ENCODE measurements at places on chromosomes 13 and 19. TPM values are rescaled to one million over a fixed set of nuclear protein-coding genes. Genes with fewer than 3 reads are reported as not detected.

DNA sequence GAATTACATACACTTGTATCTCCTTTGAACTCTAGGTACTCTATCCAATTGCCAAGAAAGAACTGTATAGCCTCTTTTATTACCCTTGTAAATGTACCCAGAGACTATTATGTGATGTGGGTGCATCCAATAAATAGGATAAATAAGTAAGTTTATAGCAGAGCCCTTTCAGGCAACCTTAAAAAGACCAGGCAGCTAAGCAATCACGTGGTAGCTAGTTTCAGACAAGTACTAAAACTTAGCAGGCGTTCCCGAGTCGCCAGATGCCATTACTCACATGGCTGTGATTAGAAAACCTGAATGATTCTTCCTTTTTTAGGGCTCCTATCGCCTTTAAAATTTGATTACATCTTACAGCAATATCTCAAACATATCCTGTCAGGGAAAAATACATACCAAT is 1303.0 kb downstream of the EFNB2 start:
- no peak for DNase-seq

ZNF714 gene
- 7.3 TPM for total RNA-seq

GRCh38 chr13:76523740-76524340 is 362.4 kb downstream of the KCTD12 start:
- no peak for DNase-seq

DNA sequence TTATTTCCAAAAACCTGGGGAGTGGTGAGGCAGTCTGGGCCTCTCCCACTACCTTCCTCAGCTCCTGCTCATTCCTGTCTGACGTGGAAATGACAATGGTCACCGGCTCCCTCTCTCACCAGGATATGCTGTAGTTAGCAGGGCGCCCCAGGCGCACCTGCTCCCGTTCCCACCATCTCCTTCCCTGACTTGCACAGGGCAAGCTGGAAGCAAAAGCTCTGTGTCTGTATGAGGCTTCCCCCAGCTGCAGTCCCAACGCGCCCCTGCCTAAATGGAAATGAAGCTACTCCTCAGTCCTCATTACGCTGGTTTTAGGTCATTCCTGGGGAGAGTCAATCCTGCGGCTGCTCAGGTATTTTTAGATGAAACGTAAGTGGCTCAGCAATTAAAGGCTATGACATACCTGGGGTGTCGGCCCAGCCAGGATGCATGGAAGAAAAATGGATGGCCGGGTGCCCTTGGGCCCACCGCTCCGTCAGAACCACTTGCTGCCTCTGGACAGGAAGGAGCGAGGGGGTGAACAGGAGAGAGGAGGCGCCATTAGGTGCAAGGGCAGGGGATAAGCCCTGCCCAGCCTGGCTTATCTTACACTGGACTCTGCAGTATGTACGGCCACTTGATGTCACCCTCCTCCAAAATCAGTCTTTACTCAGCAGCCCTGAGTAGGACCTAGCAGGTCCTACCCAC is 32.4 kb downstream of the DHRS12 start:
- no peak for DNase-seq

DNA sequence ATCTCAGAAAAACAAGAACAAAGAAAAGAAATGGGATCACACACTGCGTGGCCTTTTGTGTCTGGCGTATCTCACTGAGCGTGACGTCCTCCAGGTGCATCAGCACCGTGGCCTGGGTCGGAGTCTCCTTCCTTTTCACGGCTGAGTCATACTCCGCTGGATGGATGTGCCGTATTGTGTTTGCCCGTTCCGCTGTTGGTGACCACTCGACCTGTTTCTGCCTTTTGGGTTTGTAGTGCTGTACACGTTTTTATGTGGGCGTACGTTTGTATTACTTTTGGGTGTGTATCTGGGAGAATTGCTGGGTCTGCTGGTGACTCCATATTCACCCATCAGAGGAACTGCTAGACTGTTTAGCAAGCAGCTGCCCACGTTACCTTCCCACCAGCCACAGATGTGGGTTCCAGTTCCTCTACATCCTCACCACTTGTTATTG is 11.4 kb downstream of the ARID3A start:
- DNase-seq: no peak
